Activated naive CD8-positive, alpha-beta T cell treated with anti-CD3 and anti-CD28 coated beads for 36 hours (primary cell): ENCODE measurements at places on chromosomes 5 and 9. TPM values are rescaled to one million over a fixed set of nuclear protein-coding genes. Genes with fewer than 3 reads are reported as not detected.

The IDNK gene
- 5.7 TPM for total RNA-seq

The MAML1 gene
- 24.2 TPM for total RNA-seq

DNA sequence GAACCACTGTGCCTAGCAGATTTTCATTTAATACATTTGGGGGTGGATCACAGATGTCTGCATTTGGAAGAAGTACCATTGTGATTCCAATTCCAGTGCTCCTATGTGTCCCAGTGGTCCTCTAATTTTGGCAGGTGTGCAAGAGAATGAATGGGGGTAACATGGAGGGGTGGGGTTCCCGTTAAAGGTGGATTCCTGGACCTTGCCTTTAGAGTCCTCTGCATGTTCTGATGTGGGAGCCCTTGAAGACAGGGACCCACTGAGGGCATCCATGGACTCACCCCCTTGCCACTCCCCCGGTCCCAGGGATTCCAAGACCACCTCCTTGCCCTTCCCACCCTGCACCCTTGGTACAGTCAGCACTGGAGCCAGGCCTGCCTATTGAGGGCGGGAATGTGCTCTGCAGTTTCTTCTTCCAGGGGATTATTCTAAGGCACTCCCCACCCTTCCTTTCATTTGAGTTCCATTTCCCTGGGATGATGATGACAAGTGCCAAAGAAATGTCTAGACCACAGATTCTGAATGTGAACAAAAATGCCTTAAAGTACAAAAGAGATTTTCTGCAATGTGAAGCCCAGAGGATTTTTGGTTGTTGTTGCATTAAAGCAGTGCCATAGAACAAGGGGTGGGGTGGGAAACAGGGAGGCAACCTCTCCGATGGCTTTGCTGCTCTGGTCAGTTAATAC lies 119.4 kb upstream of the PTCH1 start:
- DNase-seq, result no peak

DNA sequence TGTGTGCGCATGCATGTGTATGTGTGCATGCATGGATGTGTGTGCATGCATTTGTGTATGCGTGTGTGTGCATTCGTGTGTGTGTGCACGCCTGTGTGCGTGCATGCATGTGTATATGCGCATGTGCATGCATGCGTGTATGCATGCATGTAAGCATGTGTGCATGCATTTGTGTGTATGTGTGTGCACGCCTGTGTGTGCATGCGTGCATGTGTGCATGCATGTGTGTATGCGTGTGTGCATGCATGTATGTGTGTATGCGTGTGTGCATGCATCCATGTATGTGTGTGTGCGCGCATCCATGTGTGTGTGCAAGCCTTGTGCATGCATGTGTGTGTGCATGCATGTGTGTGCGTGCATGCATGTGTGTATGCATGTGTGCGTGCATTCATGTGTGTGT lies 276.8 kb downstream of the PBX3 start:
- DNase-seq, result no peak

DNA sequence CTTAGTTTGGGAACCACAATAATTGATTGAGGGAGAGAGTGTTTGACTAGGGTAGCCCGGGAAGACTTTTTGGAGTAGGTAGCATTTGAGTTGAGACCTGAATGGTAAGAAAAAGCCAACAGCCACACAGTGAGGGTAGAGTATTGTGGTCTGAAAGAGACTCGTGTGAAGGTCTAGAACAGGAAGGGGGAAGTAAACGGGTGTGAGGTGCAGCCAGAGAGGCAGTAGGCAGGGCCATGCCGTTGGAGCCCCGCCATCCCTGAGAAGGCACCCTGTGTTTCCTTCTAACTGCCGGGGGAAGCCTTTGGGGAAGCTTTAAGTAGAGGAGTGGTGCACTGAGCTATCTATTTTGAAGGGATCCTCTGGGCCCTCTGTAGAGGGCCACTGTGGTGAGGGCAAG lies 3.5 kb upstream of the F2RL2 start:
- no peak for DNase-seq

GRCh38 chr5:172443441-172444109 lies 10.8 kb downstream of the SH3PXD2B start:
- DNase-seq, result peak; percentile 69

DNA sequence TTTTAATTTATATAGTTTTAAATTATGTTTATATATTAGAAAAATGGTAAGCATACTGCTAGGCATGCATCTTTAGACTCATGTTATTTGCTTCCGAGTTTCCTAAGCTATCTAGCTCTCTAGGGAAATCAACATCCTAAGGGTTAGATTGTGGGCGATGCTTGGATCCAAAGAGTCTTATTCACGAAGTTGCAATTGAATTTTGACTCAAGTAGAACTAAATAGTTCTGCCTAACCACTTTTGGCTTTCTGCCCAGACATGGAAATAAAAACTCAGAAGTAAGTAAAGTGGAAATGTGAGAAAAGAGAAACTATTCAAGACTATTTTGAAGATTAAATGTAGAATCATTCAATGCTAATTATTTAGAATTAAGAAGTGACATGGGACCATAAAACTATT lies 440.4 kb downstream of the CDH18 start:
- no peak for DNase-seq
